ENCODE measurements at places on chromosomes 6 and 20.

GRCh38 chr6:10518557-10519407, 2.4 kb upstream of the GCNT2 start:
- DNase-seq, result no peak

DNA sequence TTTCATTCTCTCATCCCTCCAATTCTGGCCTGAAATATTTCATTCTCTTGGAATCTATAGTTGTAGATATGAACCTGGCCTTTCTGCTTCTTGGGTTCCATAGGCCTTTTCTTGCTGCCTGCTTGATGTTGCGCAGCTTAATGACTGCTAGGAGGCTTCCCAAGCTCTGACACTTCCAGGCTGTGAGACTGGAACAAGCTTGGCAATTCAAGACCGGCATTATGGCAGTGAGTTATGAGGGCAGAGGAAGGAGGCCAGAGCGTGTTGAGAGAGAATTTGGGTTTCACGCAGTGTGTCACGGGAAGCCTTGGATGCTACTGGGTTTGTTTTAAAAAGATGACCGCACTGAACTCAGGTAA, 948 bp upstream of the DNAJC5 start:
- DNase-seq, result no peak

DNA sequence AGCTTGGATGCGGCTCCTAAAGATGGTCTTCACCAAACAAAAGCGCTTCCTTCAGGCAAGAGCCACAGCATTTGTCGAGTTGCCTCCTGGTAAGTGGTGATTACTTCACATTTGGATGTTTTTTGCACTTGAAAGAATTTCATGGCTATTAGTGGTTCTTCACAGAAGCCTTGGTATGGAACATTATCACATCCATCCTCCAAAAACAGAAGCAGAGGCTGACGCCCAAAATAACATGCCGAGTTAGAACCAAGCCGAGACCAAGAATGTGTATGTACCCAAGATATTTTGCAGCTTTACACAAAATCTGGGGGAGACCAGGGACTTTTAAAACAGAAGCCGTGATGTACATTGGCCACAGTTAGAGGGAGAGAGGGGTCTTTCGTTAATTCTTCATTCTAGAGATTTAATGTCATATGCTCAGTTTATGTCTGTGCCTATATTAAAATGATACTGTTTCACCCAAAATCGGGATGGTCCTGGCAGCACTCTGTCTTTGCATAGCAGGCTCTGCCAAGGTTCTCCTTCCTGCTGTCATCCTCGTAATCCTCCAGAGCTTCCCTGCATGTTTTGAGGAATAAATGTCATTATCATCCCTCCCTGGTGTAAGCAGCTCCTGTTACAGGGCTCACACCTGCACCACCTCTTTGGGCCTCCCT, 109.3 kb downstream of the TMEM242 start:
- DNase-seq, result no peak

DNA sequence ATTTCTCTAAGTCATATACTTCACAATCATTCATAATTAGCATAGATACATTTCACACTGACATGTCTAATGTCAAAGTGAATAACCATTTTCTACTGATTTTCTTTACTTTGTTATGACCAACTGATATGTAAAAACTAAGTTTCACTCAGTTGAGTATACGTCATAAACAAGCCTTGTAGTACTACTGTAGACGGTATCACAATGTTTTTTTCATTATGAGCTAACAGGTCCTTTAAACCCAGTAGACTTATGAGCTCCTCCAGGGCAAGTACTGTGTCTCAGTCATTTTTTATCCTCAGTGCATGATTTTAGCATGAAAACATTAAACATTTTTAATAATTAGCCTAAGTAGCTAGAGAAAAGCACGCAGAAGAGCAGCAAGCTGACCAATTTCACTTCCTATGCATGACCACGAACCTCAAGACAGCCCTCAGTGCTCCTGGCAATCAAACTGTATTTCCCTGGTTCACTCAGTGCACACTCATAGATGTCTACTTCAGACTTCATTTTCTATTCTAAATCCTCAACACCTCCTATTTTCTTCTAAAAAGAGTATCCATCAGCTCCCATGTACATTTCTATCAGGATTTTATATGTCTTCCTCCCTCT, 32.0 kb upstream of the TFAP2D start:
- no peak for DNase-seq

- DNase-seq, result peak; percentile 54
These were observed 35.5 kb upstream of the BMP2 start for GRCh38 chr20:6732001-6732447.

- no peak for DNase-seq
These were observed 136.5 kb upstream of the PDE10A start for GRCh38 chr6:165799391-165800153.

GRCh38 chr6:44115866-44116265, 11.4 kb downstream of the MRPL14 start:
- no peak for DNase-seq

DNA sequence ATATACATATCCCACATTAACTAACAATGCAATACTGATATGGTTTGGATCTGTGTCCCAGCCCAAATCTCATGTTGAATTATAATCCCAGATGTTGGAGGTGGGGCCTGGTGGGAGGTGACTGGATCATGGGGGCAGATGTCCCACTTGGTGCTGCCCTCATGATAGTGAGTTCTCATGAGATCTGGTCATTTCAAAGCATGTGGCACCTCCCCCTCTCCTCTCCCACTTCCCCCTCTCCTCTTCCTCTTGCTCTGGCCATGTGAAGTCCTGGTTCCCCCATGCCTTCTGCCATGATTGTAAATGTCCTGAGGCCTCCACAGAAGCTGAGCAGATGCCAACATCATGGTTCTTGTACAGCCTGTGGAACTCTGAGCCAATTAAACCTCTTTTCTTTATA, 71.2 kb downstream of the FYN start:
- DNase-seq, result no peak

GRCh38 chr6:15239616-15240364, 6.1 kb upstream of the JARID2 start:
- no peak for DNase-seq

DNA sequence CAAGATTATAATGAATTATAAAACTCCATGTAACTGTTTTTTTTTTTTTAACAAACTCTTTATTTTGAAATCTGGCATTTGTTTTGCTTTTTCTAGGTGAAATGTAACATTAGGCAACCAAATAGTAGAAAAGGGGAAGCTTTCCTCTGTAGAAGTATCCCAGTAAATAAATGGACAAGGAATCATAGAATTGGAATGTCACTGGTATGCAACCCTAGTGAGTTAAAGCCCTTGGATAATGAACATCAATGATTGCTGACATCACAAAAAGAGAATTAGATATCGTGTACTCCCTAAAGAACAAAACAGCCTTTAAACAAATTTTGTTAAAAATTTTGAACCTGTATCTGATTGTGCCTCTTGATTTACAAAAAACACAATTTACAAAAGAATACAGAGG, 93.9 kb upstream of the OGFRL1 start:
- no peak for DNase-seq

DNA sequence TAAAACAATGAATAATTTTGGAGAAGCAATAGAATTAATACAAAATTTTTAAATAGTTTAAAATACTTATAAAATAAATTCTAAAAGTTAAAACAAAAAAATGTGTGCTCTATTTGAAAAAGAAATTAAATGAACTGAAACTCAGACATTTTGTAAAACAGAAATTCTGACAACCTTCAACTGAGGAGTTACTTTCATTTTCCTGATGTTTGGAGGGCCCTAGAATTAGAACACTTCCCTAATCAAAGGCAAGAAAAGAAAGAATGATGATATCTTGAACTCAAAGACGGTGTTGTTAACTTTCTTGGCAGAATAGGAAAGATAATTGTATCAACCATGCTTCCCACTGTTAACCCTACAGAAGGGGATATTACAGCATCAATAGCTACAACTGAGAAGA, 27.9 kb downstream of the SNX14 start:
- DNase-seq, result no peak

- no peak for DNase-seq
These were observed 284.5 kb downstream of the HTR1B start for GRCh38 chr6:77178821-77179220.

DNA sequence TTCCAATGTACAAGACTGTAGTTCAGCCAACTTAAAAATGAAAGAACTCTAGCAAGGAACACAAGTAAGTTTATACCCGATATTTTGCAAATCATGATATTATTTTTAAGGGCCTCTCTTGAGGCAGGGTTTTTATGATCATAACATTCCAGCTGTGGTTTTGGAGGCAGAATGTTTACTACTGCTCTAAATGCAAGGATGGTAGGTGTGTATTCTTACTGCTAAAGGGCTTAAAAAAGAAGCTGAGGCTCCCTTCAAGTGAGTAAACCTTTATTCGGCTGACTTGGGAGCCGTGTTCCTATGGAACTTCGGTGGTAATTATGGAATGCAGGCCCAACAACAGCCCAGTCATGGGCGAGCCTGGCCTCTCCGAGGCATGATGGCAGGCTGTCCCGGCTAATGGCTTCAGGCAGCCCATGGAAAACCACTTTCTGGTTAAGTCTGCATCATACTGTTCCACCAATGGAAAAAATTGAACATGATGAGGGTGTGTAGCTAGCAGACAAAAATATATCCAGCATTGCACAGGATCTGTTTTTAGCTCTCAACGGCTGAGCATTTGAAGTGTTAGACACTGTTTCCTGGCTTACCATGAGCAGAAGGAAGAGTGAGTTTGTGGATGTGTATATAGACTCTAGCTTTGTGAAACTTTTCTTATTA, 111.5 kb downstream of the TIAM2 start:
- DNase-seq, result no peak

- DNase-seq, result no peak
These were observed 536.7 kb upstream of the JARID2 start for GRCh38 chr6:14709066-14709670.

DNA sequence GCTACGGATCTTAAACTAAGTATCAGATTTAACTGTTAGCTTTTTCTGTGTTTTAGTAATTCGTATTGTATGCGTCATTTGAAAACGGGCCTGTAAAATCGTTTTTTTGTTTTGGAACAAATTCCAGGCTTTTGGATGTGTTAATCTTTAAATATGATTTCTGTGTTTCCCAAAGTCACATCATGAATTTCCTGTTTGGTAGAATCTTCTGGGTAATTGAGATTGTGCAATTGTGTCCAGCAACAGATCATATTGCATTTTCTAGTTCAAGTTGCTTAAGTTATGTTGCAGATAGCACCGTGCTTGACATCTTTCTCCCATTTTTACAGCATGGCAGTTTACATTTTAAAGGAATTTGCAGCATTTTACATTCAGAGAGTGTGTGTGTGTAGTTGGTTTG, 1.9 kb downstream of the MAPK14 start:
- no peak for DNase-seq

DNA sequence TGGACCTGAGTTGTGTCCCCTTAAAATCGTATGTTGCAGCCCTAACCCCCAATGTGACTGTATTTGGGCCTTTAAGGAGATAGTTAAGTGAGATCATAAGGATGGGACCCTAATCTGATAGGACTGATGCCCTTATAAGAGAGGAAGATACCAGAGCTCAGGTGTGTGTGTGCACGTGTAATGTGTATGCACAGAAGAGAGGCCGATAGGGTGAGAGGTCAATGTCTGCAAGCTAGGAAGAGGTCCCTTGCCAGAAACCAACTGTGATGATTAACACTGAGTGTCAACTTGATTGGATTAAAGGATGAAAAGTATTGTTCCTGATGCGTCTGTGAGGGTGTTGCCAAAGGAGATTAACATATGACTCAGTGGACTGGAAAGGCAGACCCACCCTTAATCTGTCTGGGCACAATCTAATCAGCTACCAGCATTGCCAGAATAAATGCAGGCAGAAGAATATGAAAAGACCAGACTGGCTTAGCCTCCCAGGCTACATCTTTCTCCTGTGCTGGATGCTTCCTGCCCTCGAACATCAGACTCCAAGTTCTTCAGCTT, 299.8 kb downstream of the LRFN2 start:
- no peak for DNase-seq

DNA sequence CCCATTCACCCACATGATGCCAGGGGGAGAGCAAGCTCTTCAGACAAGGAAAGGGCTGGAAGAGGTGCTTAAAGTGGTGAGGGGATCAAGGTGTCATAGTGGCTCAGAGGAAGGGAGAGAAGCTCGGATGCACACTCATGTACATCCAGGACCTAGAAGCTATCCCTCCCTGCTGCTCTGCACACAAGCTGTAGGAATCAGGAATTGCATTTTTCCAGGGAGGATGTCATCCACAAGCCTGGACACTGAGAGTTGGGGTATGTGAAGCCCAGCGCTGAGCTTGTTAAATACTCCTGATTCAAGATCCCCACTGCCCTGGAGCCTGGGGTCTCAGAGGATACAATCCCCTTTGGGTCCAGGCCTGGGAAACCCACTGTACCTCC, 85.8 kb upstream of the CCDC167 start:
- DNase-seq, result no peak

DNA sequence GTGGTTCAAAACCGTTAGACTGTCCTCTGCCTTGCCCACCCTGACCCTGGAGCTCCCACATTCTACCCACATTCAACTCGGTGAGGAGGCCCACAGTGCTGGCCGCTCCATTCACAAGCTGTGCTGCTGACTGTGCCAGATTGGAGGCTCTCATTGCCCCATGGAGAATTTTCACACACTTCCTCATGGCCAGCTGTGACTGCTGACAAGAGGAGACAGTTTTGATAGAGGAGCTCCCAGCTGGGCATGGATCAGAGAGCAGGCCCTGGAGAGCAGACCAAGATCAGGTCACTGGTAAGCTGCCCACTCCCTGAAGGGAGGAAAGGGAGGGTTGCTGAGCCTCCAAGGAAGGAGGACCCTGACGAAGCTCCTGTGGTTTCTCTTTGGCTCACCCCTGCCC, 246.1 kb upstream of the RIN2 start:
- DNase-seq, result no peak

- DNase-seq, result no peak
These were observed 99.8 kb downstream of the HIVEP2 start for GRCh38 chr6:142845143-142845571.

DNA sequence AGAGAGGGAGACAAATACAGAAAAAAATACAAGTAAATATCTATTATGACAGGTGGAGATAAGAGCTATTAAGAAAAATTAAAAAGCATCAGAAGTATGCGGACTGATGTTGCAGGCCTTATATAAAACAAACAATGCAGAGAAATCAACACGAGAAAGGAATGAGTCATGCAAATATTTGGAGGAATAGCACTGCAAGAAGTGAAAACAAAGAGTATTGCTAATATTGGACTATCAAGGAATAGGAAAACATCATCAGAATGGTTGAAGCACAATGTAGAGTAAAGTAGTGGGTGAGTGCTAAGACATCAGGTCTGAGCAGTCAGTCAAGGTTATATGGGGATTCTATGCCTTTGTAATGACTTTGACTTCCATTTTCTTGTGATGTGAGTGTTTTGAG, 657.5 kb upstream of the GJE1 start:
- no peak for DNase-seq

DNA sequence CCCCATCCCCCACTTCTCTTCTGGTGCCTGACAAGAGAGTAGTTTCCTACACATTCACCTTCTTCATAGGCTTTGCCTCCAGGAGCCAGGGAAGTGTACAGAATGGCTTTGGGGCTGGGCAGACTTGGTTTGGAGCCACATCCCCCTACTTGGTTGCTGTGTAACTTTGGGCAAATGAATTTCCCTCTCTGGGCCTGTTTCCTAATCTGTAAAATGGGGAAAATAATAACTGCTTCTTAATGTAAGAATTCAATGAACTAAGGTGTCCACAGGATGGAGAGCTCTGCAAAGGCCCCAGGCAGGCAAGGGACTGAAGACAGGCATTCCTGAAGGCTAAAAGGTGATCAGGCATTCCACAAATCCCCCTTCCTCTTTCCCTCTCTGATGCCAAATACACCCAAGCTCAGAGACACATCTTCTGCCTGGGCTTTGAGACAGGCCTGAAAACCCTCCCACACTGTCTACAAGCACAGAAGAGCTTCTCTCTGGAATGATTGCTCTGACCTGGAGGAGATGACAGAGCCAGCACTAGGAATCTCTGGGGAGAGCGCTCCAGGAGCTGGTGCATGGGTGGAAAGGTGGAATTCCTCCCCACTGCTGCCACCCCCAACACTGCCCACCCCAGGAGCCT, 6.9 kb upstream of the C20orf203 start:
- no peak for DNase-seq
